ENCODE measurements at places on chromosomes 5 and 9.

DNA sequence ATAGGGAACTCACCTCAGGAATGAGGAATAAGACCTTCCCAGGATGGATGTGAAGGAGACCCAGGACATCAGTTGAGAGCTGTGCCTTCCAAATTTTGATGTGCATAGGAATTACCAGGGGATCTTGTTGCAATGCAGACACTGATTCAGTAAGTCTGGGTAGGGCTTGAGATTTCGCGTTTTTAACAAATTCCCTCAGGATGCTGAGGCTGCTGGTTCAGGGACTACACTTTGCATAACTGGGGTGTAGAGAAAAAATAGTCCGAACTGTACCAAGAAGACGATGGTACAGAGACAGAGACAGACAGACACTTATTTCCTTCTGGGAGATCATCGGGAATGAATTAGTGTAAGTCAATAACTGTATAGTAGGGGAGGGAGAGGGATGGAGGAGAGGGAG is 82.3 kb upstream of the FREM1 start:
- DNase-seq, result no peak

DNA sequence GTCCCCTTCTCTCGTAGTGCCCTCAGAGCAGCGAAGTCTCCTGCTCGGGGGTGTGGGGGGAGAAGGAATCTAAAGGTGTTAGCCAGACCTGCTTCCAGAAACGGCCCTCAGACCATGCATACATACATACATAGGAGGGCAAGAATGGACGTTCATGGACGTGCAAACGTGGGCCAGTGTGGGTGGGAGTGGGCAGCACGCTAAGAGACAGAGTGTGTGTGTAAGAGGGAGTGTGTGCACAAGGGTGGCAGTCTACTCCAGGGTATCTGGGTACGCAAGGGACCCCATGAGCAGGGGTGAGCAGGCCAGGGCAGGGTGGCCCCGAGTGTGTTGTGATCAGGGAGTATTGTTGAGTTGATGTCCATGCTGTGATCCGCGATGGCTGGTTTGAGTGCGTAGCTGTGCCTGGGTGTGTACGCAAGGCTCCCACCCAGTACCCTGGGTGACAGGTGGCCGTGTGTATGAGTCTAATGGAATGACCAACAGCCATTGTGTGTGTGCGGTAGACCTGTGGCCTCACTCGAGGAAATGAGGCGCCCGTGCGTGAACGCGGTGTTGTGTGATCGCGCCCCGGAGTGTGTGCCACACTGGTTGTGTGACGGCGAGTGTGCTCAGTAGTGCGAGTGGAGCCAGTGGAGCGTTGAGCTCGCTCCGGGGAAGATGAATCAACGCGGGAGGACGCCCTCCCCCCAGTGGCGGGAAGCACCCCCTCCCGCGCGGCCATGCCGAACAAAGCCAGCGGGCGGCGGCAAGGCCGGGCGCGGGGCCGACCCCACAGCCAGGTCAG is 826 bp downstream of the GPRIN1 start:
- DNase-seq, result no peak

DNA sequence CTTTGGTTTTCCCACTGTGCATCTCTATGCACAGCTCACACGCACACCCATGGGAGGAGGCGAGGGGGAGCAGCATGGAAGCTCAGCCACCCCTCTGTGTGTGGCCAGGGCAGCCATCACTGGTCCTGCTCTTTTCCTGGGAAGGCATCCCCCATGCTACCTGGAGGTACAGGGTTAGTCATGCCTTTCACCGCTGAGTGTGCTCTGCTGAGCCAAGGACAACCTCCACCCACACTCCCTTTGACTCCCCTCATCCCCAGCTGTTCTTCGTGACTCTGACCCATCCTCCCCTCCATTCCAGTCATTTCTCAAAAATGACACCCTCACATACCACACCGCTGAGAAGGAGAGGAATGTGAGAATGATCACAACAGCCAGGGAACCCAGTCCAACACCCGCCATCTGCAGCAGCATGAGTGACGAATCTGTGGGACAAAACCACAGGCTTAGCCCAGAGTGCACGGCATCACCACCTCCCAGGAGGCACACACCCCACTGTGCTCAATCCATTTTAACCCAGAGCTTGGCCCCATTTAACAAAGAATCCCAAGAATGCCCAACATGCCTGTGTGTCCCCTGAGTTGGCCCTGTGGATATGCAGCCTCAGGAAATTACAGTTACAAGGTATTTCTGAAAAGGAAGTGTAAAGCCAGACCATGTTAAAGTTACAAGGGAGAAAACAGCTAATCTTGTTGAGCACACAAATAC is 133.4 kb downstream of the SUSD1 start:
- peak; percentile 100 for DNase-seq

- DNase-seq, result no peak
These were observed 429.0 kb downstream of the ZNF608 start for GRCh38 chr5:124317451-124317850.

DNA sequence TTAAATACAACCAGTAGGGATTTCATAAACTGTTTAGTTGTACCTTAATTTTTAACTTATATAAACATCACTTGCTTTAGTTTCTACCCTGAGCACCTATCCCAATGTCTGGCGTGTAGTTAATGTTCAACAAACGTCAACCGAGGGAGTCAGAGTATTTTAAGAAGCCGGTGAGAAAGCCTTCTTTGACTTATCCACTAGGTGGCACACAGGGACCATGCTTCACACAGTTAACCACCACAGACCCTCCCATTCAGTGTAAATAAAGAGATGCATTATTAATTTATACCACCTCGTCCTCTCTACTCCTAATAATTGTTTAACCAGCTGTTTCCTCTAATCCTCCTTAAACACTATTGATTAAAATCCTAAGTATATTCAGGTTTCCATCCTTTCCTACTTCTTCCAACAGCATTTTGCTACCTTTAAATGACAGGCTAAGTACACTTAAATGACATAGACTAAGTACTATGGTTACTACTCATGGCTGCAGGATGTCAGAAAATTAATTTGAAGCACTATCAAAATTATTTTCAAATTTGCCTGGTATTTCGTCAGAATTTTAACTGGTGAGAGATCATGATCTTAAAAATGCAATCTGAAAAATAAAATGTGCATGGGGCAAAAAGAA is 2.3 kb downstream of the HAPLN1 start:
- no peak for DNase-seq

GRCh38 chr5:3020426-3020825 is 268.9 kb upstream of the IRX2 start:
- no peak for DNase-seq

- peak; percentile 88 for DNase-seq
These were observed 178.0 kb downstream of the RFK start for GRCh38 chr9:76216161-76216649.

DNA sequence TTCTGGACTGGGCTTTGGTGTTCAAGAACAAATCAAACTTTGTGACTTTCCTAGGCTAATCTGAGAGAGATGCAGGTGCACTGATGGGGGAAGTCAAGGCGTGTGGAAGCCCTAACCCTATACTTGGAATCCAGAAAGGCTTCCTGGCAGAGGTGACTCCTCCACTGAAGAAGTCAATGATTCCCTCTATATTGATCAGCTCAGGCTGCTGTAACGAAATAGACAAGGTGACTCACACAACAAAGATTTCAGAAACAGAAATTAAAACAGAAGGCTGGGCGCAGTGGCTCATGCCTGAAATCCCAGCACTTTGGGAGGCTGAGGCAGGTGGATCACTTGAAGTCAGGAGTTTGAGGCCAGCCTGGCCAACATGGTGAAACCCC is 69.6 kb upstream of the GGTA1 start:
- no peak for DNase-seq

GRCh38 chr9:97740848-97741821 is 44.0 kb upstream of the XPA start:
- DNase-seq, result peak; percentile 5

DNA sequence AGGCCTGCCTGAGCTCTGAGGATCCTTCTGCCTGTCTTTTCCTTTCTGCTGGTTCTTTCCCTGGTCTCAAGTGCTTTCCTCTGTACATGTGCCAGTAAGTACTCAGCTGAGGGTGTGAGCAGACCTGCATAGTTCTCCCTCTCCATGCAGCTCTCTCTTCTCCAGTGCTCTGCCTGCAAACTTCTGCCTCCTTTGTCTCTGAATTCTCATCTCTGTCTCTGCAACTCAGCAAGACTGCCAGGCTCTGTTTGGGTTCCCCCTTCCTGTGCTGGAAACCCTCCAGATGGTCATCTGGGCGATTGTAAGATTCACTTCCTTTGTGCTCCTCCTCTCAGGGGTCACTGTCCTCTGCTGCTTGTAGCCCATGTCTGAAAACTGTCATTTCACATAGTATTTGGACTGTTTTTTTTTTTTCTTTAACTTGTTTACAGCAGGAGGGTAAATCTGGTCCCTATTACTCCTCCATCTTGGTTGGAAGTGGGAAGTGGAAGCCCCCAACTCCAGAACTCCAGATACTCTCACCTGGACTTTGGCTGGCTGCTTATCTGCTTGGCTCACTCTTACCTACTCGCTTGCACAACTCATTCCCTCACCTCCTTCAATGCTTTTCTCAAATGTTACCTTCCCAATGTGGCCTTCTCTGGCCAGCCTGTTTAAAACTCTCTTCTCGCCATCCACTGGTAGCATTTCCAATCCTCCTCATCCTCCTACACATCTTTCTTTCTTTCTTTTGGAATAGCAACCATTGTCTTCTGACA is 175.3 kb upstream of the TBC1D2 start:
- DNase-seq, result no peak

DNA sequence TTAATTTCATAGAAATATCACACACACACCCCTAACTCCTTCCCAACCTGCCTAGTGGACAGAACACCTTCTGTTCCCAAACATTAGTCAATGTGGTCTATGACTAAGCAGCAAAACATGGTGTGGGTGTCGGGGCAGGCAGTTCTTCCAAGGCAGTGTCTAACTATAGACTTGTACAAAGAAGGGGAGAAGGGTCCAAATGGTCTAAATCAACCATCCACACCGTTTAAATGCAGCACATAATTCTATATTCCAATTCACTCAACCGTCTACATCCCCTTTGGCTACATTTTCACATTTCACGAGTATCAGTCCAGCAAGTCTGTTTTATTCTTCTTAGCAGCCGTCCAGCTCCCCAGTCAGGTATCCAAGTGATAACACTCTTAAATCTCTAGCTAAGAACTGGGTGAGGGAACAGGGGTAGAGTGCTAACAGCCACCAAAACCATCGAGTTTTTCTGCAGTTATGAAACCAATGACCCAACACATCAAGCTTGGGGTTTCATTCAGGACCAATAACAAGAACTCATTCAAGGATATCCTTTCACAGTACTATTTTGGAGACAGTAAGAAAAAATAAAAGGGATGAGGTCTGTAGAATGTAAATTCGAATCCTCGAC is 3.3 kb downstream of the ZNF608 start:
- DNase-seq, result no peak

GRCh38 chr9:10366171-10366779 is 246.5 kb downstream of the PTPRD start:
- DNase-seq, result peak; percentile 9

DNA sequence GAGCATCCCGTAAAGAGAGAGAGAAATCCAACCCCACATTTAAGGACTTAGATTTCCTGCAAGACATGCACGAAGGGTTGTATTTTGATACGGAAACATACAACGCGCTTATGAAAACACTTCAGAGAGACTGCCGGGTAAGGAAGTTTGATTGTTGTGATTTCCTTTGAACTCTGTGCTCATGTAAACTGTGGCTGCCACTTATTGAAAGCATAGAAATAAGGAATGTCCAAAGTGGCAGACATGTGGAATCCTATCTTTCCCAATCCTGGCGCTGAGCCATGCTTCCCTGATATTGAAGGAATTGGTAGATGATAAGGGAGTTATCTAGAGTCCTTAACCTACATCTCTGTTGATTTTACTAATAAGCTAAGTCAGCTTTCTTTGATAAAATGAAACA is 119.4 kb downstream of the PRKACG start:
- DNase-seq, result no peak

GRCh38 chr9:78074385-78075291 is 43.0 kb upstream of the GNAQ start:
- no peak for DNase-seq

DNA sequence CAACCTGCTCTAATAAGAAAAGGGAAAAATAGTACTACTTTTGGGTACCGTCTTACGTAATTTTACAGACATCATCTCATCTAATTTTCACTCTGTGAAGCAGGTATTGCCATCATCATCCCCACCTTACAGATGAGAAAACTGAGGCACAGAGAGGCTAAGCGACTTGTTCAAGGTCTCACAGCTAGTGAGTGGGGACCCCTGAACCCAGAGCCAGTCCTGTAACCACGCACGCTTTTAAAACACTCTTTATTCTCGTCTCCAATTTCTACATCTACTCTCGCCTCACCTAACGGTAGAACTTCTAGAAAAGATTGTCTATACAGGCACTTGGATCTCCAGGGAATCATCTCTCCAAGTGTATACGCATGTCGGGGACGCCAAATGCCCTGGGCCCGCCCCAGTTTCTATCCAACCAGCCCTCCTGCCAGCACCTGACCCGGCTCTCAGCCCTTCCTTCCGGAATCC is 1.5 kb upstream of the TRAF1 start:
- DNase-seq, result no peak

GRCh38 chr9:109776391-109776790 is 3.6 kb upstream of the PALM2AKAP2 start:
- no peak for DNase-seq

DNA sequence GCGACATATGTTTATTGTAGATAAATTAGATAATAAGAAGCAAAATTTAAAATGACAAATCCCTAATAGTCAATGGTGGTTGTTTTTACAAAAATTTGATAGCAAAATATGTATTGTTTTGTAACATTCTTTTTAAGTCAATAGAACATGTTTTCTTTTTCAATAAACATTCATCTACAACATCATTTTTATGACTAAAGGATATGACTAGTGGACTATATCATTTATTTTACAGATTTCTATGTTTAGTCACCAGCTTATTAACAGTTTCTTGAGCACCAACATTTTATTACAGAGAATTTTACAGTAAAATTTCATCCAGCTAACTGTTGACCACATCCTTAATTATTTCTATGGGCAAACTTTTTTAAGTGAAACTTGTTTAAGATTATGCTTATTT is 114.7 kb upstream of the IL7R start:
- DNase-seq, result no peak

GRCh38 chr5:107601076-107601475 is 69.7 kb downstream of the EFNA5 start:
- DNase-seq, result no peak

DNA sequence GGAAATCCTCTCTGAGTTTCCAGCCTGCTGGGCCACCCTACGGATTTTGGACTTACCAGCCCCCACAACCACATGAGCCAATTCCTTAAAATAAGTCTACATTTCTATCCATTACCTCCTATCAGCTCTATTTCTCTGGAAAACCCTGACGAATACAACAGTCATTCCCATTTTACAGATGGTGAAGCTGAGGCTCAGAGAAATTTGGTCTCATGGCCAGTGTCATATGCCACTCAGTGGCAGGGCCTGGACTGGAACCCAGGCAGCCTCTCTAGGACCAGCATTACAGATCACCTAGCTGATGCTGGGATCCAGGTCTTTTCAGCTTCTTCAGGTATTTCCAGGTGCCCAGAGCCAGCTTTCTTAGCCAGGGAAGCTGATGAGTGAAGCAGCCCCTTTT is 45.0 kb upstream of the SH3PXD2B start:
- no peak for DNase-seq

GRCh38 chr5:178587763-178588611 is 2.2 kb downstream of the COL23A1 start:
- DNase-seq, result no peak

- DNase-seq, result no peak
These were observed 427 bp downstream of the PCYOX1L start for GRCh38 chr5:149358294-149358651.

GRCh38 chr5:33114361-33114760 is 326.4 kb upstream of the TARS1 start:
- DNase-seq, result no peak
